Fibroblast of villous mesenchyme (primary cell): ENCODE measurements at places on chromosomes 4 and X. TPM values are rescaled to one million over a fixed set of nuclear protein-coding genes. Genes with fewer than 3 reads are reported as not detected.

Gene ZNF630
- 0.32 and 3.0 TPM in 2 replicates for total RNA-seq

Gene CCKAR
- 0.43 TPM in 1 of 2 replicates, not detected in the other for total RNA-seq

Gene PRRG3
- not detected in 2 replicates for total RNA-seq

Gene STK32B
- total RNA-seq: 1.3 and 2.6 TPM in 2 replicates

Gene CXCL8
- total RNA-seq: 25.1 and 294 TPM in 2 replicates

Gene MAGEB10
- not detected in 2 replicates for total RNA-seq

Gene HSFX4
- not detected in 2 replicates for total RNA-seq

Gene MAGED4
- 34.5 and 50.5 TPM in 2 replicates for total RNA-seq

Gene TMEM192
- 6.8 and 11.7 TPM in 2 replicates for total RNA-seq

Gene LUZP4
- not detected in 2 replicates for total RNA-seq

Gene NR0B1
- total RNA-seq: not detected in 2 replicates

Gene DGKQ
- 11.2 and 13.2 TPM in 2 replicates for total RNA-seq

Gene SSX1
- total RNA-seq: not detected in 2 replicates

Gene ODAPH
- not detected in 2 replicates for total RNA-seq

Gene RAB9B
- total RNA-seq: 0.64 and 0.86 TPM in 2 replicates

Gene ARHGEF38
- total RNA-seq: not detected in 2 replicates
